ENCODE measurements at places on chromosomes 1 and 21. TPM values are rescaled to one million over a fixed set of nuclear protein-coding genes. Genes with fewer than 3 reads are reported as not detected.

- DNase-seq, result no peak
Observed at GRCh38 chr1:28172713-28173150, 3.8 kb downstream of the PTAFR start.

DNA sequence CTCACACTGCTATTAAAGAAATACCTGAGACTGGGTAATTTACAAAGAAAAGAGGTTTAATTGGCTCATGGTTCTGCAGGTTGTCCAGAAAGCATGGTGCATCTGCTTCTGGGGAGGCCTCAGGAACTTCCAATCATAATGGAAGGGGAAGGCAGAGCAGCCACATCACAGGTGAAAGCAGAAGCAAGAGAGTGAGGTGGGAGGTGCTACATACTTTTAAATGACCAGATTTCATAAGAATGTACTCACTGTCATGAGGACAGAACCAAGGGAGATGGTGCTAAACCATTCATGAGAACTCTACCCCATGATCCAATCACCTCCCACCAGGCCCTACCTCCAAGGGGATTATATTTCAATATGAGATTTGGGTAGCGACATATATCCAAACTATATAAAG lies 55.7 kb downstream of the MRPL39 start:
- no peak for DNase-seq

The CADM3 gene
- total RNA-seq, result not detected

DNA sequence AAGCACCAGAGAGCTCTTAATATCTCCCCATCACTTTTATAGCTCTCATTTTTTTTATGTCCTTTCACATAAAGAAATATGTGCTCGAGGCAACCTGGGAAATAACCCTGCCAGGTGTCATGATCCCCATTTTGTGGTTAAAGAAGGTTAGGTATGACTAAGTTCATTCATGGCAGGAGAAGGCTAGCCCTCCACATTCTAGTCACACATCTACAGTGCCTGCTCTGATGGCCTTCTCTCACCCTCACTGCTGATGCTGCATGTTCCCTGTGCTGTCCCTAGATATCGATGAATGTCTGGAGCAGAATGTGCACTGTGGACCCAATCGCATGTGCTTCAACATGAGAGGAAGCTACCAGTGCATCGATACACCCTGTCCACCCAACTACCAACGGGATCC lies 187.5 kb downstream of the TPR start:
- no peak for DNase-seq

The CELA3B gene
- total RNA-seq, result not detected

The JAM2 gene
- total RNA-seq, result not detected

GRCh38 chr1:202305168-202305567 lies 36.6 kb downstream of the UBE2T start:
- no peak for DNase-seq

- peak; percentile 26 for DNase-seq
Observed at GRCh38 chr1:235313262-235313661, 14.7 kb downstream of the ARID4B start.

The FCAMR gene
- not detected for total RNA-seq

GRCh38 chr1:184982002-184982954 lies 8.0 kb upstream of the NIBAN1 start:
- peak; percentile 64 for DNase-seq

The C1orf116 gene
- total RNA-seq, result 0.36 TPM

GRCh38 chr21:33433001-33433400 lies 29.8 kb downstream of the IFNGR2 start:
- DNase-seq, result no peak

GRCh38 chr1:10613861-10614260 lies 139.1 kb downstream of the PEX14 start:
- DNase-seq, result no peak

DNA sequence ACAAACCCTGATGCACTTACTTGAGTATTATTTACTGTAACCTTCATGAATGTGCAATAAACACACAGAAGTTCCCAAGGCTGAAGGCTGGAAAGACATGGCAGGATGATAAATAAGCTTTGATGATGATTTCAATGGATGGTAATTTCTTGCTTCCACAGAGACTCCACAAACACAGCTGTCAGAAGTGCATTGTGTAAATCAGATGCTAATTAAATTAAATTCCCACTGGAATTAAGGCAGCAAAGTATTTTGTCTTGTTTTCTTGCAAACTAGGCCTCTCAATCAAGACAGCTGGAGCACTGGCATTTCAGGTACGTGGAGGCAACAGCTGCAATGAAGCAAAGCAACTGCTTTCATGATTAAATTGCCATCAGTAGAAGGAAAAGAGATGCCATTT lies 24.1 kb downstream of the FAM177B start:
- no peak for DNase-seq

DNA sequence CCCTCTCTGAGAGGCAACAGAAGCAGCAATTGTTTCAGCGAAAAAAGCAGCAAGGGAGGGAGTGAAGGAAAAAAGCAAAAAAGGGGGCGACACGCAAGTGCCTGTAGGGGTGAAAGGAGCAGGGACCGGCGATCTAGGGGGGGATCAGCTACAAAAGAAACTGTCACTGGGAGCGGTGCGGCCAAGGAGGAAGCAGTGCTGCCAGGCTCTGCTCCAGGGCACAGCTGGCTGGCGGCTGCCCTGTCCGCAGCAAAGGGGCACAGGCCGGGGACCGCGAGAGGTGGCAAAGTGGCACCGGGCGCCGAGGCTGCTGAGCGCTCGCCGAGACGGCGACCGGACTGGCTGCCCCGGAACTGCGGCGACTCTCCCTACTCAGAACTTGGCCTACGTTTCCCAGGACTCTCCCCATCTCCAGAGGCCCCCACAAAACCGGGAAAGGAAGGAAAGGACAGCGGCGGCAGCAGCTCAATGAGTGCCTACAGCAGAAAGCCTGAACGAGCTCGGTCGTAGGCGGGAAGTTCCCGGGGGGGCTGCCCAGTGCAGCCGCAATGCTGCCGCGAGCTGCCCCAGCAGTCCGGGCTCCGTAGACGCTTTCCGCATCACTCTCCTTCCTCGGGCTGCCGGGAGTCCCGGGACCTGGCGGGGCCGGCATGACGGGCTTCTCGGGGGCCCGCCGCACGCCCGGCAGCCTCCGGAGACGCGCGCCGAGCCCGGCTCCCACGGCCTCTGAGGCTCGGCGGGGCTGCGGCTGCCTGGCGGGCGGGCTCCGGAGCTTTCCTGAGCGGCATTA lies 1.0 kb upstream of the CDKN2C start:
- peak; percentile 16 for DNase-seq

The SCCPDH gene
- total RNA-seq, result 2.3 TPM

DNA sequence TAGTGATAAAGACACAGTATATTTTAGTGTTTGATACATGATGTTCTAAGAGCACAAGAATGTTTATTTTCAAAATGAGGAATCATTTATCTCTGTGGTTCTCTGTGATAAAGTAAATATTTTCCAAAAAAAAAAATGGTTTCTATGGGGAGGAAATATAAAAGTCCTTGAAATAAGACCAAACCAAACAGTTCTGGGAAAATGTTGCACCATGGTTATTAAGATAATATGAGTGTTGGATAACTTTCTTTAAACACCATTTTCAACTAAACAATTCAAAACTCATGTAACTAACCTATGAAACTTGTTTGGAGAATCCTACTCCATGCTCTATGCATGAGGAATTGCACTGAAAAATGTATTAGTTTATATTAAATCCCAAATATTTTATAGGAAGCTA lies 184.6 kb downstream of the KCNT2 start:
- no peak for DNase-seq

The MTARC1 gene
- not detected for total RNA-seq

The IQGAP3 gene
- not detected for total RNA-seq

Measured in CD4-positive, alpha-beta T cell (primary cell).